ENCODE measurements at places on chromosomes 3 and 15.

GRCh38 chr3:187277129-187277462, 14.4 kb downstream of the MASP1 start:
- no peak for DNase-seq

GRCh38 chr3:15043408-15044171, 21.5 kb downstream of the MRPS25 start:
- no peak for DNase-seq

GRCh38 chr15:90594301-90594738, 64.6 kb downstream of the CRTC3 start:
- peak; percentile 39 for DNase-seq

- no peak for DNase-seq
Measured at GRCh38 chr3:49296781-49297411, 19.9 kb upstream of the C3orf62 start.

- DNase-seq = peak; percentile 64
Measured at GRCh38 chr3:148962513-148962912, 28.8 kb upstream of the GYG1 start.

GRCh38 chr3:193452338-193452737, 73.8 kb upstream of the ATP13A5 start:
- no peak for DNase-seq

- no peak for DNase-seq
Measured at GRCh38 chr3:4281991-4282390, 21.2 kb upstream of the SETMAR start.

DNA sequence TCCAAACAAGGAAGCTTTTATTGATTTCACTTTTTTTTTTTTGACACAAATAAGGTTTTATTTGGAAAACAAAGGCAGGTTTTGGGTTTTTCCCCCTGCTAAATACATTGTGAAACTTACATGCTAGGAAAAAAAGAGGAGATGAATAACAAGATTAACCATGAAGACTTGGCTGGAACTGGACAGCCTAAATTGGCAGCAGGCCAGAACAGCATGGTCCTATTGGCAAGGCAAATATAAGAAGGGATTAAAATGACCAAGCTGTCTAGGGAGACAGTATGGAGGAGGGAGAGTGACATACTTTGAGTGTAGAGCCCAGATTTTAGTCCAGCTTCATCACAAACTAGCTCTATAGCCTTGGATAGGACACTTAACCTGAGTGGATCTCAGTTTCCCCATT, 63.9 kb upstream of the BBX start:
- DNase-seq = no peak

DNA sequence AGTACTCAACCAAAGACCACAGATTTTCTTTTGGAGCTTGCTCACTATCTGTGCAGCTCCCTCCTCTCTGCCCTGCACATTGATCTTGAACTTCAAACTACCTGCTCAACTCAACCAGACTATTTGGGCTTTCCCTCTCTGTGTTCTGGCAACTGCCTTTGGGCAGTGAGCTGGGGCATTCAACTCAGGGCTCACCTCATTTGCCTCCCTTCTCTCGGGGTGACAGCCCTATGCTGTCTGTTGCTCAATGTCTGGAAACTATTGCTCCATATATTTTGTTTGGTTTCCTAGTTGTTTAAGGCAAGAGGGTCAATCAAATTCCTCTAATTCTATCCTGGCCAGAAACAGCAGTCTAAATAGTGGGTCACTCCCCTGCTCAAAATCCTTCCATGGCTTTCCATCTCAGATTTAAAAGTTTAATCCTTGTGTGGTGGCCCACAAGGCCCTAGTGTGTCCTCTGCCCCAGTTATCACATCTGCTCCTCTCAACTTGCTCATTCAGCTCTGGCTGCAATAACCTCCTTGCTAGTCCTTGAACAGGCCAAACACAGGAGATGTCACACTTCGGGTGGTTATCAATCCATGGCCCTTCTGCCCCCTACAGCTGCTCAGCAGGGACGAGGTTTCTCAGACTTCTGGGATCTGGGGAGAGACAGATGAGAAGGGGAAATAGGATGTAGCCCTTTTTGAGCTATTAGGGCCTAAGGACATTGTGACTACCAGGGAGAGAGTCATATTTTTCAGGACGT, 67.8 kb downstream of the SNRK start:
- DNase-seq = no peak

GRCh38 chr15:65766422-65767263, 25.4 kb downstream of the DENND4A start:
- DNase-seq = no peak

- no peak for DNase-seq
Measured at GRCh38 chr3:85455561-85456200, 496.9 kb downstream of the CADM2 start.

- DNase-seq = no peak
Measured at GRCh38 chr3:22728406-22728805, 474.7 kb upstream of the UBE2E2 start.

GRCh38 chr3:159775372-159775961, 213.2 kb upstream of the IL12A start:
- DNase-seq = peak; percentile 91

GRCh38 chr3:107644631-107645030, 121.9 kb downstream of the BBX start:
- DNase-seq = no peak

DNA sequence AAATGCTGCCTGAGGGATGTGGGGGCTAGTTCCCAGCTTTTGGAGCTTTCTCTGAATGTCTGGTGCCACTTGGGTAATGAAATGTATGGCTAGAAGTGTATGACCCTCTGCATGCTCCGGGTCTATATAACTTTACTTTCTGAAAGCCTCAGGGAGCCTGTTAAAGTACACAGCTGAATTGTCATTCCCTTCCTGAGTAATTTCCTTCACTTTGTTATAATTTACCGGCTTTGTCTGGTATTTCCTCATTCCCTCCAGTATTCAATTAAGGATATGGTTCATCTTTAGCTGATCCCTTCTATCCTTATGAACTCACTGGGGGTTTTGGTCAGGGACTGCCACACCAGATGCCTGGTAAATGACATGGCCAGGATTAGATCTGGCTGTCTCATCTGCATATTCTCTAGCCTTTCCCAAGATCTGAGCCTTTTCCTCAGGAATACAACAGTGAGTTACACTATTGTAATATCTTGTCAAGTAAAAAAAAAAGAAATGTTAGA, 620.3 kb downstream of the ZPLD1 start:
- no peak for DNase-seq

- peak; percentile 55 for DNase-seq
Measured at GRCh38 chr3:52495777-52496602, 852 bp downstream of the STAB1 start.

- no peak for DNase-seq
Measured at GRCh38 chr15:77573802-77574201, 58.9 kb downstream of the LINGO1 start.

- no peak for DNase-seq
Measured at GRCh38 chr3:23811919-23812318, 6.2 kb downstream of the UBE2E1 start.

DNA sequence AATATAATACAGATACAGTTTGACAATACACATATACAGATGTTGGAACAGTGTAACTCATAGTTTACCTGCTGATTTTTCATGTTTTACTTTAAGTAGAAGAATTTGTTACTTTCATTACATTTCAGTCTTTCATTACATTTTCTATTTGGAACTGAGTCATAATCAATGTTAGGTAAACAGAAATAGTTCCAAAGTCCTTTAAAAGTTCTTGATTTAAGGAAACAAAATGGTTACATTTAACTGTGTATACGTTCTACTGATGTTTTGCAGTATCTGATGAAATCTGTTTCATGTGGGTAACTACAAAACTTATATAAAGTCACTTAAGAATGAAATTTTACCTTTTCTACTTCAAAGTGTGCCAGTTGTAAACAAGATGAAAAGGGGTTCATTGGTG, 721.2 kb downstream of the NAALADL2 start:
- no peak for DNase-seq

GRCh38 chr3:45947361-45947760, 4.1 kb downstream of the CXCR6 start:
- no peak for DNase-seq

- DNase-seq = no peak
Measured at GRCh38 chr3:32436816-32437189, 45.1 kb downstream of the CMTM7 start.

DNA sequence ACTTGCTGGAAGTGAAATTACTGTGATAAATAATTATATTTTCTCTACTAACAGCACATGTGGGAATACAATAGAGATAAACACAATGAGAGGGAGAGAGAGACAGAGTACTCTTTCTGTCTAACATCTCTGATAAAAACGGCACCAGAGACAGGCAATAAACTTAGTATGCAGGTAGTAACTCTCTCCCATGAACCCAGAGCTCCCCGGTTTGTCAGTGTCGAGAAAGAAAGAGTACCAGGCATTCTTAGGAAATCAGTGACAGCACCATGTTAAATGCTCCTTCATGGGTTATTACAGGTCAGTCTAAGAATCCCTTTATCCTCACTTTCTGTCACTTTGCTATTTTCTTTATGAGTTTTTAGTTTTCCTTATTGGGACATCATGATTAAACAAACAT, 110.7 kb upstream of the EPHA3 start:
- DNase-seq = no peak

GRCh38 chr3:172808969-172809546, 58.5 kb downstream of the ECT2 start:
- DNase-seq = peak; percentile 24

DNA sequence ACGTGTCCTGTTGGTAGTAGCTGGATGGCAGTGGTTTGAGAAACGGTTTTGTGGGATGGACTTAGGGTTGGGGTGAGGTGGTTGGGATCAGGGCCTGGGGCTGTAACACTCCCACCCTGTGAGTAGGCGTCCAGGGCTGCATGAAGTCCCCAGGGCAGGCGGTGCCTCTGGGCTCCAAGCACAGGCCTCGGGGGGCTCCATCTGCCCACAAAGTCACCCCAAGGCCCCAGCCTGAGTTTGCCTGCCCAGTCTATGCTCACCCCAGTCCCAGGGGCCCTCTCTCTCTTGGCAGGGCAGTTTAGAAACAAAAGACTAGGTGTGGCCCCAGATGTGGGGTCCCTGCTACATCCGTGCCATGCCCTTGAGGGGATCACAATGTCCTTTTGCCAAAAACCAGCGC, 86.9 kb upstream of the PRR23E start:
- DNase-seq = no peak

DNA sequence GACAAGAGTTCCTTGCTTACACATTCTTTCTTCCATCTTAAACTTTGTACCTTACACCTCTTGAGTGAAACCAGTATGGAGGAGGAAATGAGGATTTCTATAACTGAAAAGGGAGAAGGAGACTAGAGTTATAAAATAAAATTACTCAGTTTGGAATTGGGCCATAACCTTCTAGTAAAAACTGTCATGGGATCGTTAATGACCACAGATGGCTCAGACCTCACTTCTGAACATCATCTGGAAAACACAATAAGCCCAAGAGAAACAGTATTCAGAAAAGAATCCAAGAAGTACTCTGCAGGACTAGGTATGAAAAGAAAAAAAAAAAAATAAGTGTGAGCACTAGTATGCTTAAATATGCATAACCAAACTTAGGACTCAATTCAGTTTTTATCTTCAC, 12.1 kb downstream of the GAP43 start:
- DNase-seq = no peak

- no peak for DNase-seq
Measured at GRCh38 chr15:28948036-28948435, 62.3 kb downstream of the APBA2 start.

- DNase-seq = no peak
Measured at GRCh38 chr15:70114221-70114620, 16.5 kb upstream of the TLE3 start.

DNA sequence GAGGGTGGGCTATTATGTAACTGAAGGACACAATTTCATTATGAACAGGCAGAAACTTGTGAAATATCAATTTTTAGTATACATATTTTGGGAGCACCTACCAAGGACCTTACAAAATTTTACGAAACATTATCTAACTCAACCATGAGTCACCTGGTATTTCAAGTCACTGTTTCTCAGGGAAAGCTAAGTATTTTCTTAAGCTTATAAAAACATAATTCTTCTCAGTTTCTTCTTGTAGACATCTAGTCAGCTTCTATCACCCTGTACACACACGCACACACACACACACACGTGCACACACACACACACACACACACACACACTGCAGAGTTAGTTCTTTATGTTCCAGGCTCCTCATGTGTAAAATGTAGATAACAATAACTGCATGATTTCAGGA, 658.3 kb downstream of the TUSC7 start:
- no peak for DNase-seq

DNA sequence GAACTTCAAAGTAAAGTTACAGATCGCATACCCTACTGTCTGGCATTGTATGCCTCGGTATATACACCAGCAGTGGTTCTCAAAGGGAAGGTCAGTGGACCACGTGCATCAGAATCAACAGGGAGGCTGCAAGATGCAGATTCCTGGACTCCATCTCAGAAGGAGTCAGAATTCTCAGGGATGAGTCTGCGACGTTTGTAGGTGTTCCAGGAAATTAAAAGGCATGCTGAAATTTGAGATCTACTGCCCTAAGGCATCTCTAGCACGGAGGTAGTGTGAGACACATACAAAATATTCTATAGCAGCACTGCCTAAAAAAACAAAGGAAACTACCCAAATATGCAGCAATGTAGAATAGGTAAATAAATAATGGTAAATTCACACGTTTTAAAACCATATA, 136.8 kb upstream of the BNIP2 start:
- DNase-seq = no peak

- DNase-seq = no peak
Measured at GRCh38 chr3:4245671-4246070, 57.5 kb upstream of the SETMAR start.

- DNase-seq = no peak
Measured at GRCh38 chr3:160458151-160458550, 8.6 kb upstream of the TRIM59 start.

DNA sequence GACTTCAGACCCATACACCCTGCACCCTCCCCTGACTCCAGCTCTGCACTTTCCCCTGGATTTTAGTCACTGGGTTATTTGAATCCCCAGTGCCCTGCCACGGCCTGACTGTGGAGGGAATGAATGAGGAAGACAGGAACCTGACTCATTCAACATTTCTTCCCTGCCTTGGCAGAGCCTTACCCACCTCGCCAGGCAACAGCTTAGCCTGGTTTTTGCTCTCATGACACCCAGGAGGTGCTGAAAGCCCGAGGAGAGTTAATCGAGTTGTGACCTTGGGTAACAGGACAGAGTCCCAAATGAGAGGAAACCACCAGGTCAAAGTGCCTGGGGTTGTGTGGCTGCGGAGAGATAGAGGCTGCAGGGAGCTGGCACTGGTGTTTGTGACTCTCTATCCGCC, 128.3 kb downstream of the SMAD6 start:
- no peak for DNase-seq

GRCh38 chr15:40937762-40938535, 8.8 kb downstream of the DLL4 start:
- DNase-seq = no peak
